ENCODE measurements at places on chromosomes 4 and X. TPM values are rescaled to one million over a fixed set of nuclear protein-coding genes. Genes with fewer than 3 reads are reported as not detected.

EDNRA gene
- 2.5 TPM for total RNA-seq

DNA sequence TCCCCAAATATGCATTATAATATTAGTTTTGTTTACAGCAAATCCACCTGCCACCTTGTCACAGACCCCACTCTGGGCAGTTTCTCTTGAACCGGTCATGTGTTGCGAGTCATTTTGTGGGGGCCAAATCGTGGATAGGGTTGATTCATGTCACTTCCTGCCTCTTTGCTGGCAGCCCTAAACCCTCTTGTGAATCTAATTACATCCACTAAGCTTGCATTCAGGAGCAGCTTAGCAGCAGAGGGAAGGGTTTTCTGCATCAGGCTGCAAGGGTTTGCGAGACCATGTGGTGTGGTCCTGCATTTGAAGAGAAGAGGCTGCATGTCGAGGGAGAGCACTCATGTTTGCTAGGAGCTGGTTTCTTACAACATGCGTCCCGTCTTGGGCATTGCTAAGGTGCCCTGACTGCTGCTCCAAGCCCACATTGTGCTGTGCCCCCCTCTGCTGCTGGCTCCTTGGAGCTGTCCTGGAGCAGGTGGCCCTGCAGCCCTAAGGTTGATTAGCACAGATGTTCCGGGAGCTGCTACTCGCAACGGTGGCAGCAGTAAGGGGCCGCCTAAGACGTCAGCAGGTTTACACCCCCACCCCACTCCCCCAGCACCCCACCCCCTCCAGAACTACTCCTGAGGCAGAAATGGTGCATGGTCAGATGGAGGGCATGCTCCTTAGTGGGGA is 88.9 kb upstream of the CLDN34 start:
- no peak for DNase-seq

DNA sequence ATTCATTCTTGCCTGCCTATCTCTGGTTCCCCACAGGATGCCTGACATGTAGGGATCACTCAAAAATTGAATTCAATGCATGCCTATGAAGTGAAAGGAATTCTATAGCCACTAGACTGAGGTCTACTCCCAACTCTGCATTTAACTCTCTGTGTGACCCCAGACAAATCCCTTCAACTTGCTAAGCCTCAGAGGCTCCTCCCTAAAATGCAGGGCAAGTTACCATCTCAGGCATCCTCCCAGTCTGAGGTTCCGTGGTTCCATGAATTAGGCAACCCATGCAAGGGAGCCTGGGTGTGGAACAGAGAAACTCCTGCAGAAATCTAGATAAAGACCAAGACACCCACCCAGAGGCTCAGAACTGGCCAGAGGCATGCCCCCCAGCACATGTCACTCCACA is 6.6 kb downstream of the SRPX start:
- no peak for DNase-seq

VSIG4 gene
- 0.25 TPM for total RNA-seq

EFHC2 gene
- total RNA-seq: 2.8 TPM

Measured in WTC11 (cell line).